ENCODE measurements at places on chromosomes 12 and 14. TPM values are rescaled to one million over a fixed set of nuclear protein-coding genes. Genes with fewer than 3 reads are reported as not detected.

GRCh38 chr12:49733219-49734017, 7.9 kb upstream of the TMBIM6 start:
- no peak for DNase-seq

GRCh38 chr12:82414044-82414443, 55.7 kb downstream of the METTL25 start:
- no peak for DNase-seq

DNA sequence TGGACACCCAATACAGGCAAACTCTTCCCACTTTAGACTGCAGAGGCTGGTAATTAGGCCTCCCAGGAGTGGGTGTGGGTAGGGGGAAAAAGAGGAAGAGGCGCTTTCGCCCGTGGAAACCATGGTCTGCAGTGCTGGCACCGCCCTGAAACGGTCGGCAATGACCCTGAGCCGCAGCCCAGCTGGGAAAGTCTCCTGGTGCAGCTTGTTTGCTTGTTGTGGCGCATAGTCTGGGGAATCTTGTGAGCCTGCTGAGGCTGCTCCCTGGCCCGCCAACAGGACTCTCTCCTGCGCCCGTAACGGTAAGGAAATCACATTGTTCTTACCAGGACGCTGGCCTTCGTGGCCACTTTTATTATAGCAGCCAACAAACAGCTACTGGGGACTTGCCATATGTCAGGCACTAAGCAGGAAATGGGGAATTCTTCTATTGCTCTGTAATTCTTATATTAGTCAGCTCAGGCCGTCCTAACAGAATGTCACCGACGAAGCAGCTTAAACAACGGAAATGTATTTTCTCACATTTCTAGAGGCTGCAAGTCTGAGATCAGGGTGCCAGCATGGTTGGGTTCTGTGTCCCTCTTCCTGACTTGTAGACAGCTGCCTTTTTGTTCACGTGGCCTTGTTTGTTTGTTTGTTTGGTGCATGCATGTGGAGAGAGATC, 52.5 kb upstream of the RIN3 start:
- DNase-seq: no peak

GRCh38 chr14:46034305-46034704, 617.3 kb downstream of the RPL10L start:
- DNase-seq: no peak

DNA sequence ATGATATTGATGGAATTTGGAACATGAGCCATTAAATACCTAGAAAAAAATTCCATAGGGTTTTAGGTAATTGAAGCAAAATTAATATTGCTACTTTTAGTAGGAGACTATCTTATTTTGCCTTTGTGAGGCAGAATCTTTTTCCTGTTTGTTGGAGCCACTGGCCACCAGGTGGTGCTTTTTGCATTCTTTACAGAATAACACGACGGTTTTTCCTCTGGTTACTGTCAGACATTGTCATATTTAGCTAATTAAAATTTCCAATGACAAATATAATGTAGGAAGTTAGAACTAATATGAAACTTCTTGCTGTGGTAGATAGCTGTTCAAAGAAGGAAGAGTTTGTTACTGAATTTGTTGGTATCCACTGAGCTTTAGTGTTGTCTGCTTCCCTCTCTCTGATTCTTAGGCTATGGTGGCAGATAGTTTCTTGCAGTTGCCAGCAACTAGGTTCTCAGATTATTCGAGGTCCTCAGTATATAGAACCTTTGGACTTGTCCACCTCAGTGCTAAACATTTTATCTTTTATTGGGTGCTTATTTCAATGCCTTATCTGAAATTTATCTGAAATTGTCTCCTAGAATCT, 25.7 kb downstream of the RAB21 start:
- DNase-seq: peak; percentile 55

GRCh38 chr12:92036771-92037453, 108.7 kb downstream of the BTG1 start:
- DNase-seq: no peak

- no peak for DNase-seq
Observed at GRCh38 chr12:26319511-26319910, 124.1 kb downstream of the SSPN start.

- DNase-seq: no peak
Observed at GRCh38 chr14:43651896-43652295, 855.2 kb downstream of the FSCB start.

DNA sequence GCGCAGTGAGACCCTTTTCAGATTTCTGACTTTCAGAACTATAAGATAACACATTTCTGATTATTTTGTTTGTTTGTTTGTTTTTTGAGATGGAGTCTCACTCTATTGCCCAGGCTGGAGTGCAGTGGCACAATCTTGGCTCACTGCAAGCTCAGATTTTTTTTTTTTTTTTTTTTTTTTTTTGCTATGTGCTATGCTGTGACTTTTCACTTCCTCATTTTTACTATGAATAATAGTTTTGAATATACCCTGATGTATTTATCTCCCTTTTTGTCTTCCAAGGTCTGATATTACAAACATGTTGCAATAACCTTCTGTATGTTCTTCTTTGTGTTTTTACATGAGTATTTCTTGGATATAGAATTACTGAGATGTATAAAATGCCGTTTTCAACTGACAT, 658.7 kb upstream of the SEL1L start:
- no peak for DNase-seq

DNA sequence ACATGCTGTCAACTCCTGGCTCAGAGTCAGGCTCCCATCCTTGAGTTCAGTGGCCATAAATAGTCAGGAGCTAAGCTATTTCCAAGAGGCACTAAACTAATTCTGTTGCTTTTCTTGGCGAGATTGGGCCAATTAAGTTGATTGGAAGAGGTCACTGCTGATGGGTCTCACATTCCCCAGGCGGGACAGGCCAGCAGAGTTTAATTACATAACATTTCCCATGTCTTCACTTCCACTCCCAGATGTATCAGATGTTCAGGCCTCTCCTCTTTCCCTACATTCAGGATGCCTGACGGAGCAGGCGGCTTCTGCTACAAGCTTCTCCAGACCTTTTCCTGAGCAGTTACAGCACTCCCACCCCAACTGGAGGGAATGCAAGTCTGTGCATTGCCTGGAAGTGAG, 5.3 kb downstream of the NTF3 start:
- DNase-seq: no peak

DNA sequence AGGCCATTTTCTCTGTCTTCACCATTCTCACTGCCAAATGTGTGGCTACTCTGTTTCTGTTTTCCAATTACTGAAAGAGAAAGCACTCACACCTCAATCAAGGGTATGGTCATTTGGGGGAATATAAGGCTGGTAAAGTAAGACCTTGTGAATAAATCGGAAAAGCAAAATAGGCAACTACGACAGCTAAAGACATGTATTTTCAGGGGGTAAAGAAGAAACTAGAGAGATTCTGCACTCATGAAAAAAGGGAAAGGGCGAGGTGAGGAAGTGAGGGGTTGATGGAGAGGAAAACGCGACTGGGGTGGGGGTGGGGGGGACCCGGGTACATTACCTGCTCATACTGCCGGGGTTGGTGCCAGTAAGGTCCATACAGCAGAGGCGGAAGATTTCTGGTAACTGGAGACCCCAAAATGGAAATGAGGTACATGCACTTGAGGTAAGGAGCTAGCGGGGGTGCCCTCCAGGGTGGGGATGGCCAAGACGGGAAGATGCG, 19.3 kb downstream of the CHD8 start:
- DNase-seq: no peak

DNA sequence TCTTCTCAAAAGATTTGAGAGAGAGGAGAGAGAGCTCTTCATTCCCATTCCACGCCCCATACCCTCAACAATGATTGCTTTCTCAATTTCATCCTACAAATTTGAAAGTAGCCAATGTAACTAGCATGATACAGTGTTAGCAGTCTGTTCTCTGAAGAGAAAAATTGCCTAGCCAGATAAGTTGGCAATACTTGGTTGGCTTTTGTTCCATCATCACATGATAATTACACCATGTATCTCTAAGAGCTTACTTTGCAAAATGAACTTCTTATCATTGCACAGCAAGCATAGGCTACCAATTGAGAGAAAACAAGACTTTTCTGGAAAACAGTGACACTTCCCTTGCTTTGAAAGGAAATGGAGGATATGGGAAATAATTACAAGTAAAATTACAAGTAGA, 68.9 kb downstream of the FSCB start:
- no peak for DNase-seq

Gene LRCOL1
- total RNA-seq: not detected

Gene MYF6
- total RNA-seq: not detected

Gene DEGS2
- total RNA-seq: 14.6 TPM

Gene PTGER2
- total RNA-seq: not detected

Gene AMDHD1
- total RNA-seq: 2.6 TPM

Gene LPCAT3
- total RNA-seq: 29.7 TPM

All from OCI-LY7 (cell line).